ENCODE measurements at places on chromosomes 7 and 10. TPM values are rescaled to one million over a fixed set of nuclear protein-coding genes. Genes with fewer than 3 reads are reported as not detected.

SAP25 gene
- 1.1 TPM for total RNA-seq

DNA sequence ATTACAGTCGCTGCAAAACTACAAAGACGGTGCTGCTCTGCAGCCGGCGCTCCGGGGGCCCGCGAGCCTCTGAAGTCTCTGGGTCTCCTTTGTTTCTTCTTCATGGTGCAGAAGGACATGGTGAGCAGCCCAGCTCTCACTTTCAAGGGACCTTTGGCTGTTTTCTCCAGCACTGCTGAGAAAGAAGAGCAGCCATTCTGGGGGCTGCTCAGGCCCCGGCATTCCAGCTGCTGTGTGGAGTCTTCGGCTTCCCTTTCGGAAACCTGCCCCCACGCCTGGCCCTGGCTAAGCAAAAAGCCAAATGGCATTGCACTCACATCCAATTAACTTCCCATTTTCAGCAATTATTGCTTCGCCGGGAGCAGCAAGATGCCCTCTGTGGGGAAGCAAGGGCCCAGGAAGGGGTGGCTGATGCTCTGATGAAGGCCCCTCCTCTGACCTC is 555.7 kb downstream of the PTPRN2 start:
- no peak for DNase-seq

GRCh38 chr10:48390933-48391845 is 84.7 kb downstream of the MAPK8 start:
- no peak for DNase-seq

- DNase-seq, result no peak
Observed at GRCh38 chr10:132566892-132567291, 29.3 kb downstream of the INPP5A start.

GRCh38 chr7:149245744-149246143 is 6.3 kb downstream of the ZNF212 start:
- DNase-seq, result no peak

DNA sequence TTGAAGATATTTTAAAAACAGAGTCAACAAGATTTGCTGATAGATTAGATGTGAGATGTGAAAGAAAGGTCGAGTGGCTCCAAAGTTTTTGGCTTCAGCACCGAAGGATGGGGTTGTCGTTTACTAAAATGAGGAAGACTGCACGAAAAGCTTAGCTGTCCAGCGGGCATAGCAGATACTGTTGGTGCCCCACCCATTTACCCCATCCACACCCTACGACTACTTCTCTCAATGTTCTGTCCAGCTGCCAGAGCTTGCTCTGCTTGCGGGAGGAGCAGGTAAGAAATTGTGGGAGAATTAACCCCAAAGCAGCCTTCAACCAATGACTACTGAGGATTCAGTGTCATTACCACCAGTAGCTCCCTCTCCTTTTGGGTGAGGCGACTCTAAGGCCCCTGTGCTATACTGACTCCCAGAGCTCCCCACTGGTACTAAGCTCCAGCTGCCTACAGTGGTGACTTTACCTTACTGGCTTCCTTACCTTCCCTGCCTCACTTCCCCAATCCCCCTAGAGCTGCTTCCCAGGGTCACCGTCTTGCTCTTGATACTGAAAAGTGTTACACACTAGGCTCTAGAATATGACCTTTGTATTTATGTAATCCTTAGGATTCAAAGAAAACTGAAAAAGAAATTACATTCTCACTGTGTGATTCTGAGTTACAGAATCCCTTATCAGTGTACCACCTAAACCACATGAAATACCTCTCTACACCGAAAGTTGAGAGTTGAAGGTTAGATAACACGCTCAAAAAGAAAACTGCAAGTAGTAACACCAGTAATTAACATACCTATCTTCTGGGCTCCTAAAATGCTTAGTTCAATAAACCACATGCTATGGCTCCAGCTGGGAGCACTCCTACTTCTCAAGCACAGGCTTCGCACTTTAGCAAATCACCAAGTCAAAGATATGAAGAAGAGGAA is 22.3 kb downstream of the CACUL1 start:
- peak; percentile 28 for DNase-seq

DYDC1 gene
- not detected for total RNA-seq

PAPSS2 gene
- 322 TPM for total RNA-seq

DNA sequence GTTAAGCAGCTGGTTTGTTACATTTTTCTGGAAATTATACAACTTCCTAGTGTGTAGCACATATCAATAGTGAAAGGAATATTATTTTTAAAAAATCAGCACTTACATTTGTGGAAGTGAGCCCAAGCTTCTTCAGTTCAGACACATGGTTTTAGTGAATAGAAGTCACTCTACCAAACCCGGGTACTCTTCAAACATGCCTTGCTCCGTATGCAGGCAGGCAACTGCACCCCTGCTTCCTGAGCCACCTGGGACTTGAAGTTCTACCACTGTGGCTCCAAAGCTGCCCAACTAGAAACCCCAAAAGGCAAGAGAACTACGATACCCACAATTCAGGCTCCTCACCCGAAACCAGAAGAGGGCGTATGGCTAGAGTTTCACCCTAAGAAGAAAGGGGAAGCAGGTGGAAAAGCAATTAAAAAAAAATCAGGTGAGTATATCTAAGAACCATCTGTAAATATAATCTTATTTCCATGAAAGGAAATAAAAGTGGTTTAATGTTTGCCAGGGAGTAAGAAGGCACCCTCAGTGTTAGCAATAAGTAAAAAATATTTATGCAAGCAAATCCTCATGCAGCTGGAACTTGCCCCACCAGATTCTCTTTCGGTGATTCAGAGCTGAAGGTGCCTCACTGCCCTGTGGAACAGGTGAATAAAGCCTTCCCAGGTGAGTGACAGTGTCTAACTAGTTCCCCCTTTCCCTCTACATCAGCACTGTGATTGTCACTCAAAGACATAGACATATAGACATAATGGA is at the start of gene MACC1:
MACC1 (minus strand) TSS at position 192 of the 756 bp plus-strand sequence. CDS start 55,522 bp downstream, outside the sequence.
- DNase-seq, result peak; percentile 88

- DNase-seq, result no peak
Observed at GRCh38 chr7:121046893-121047468, 58.5 kb downstream of the CPED1 start.

GRCh38 chr10:26435852-26436251 is 2.3 kb upstream of the APBB1IP start:
- no peak for DNase-seq

DNA sequence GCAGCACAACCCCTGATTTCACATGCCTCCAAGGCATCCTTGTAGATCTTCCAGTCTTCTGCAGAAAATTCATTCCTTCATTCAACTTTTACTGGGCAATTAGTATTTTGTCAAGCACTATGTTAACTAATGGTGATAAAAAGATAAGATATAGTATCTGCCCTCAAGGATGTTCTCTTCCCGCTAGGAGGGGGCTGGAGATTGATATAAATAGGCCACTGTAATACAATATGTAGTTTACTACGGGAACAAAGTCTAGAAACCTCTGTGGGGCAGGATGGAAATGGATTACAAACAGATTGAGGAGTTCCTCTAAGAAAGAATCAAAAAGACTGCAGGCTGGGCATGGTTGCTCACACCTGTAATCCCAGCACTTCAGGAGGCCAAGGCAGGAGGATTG is 10.3 kb upstream of the PARD3 start:
- DNase-seq, result no peak

- DNase-seq, result no peak
Observed at GRCh38 chr10:127899766-127900387, 7.0 kb upstream of the PTPRE start.

- no peak for DNase-seq
Observed at GRCh38 chr10:78578929-78579328, 489.8 kb upstream of the ZMIZ1 start.

All from left colon (tissue), 2 donors.